ENCODE measurements at places on chromosomes 1 and 21.

- no peak for DNase-seq
These were observed 148.1 kb downstream of the ADSS2 start for GRCh38 chr1:244303610-244303969.

- peak; percentile 72 for DNase-seq
These were observed 9.8 kb downstream of the NHLH1 start for GRCh38 chr1:160376525-160377131.

DNA sequence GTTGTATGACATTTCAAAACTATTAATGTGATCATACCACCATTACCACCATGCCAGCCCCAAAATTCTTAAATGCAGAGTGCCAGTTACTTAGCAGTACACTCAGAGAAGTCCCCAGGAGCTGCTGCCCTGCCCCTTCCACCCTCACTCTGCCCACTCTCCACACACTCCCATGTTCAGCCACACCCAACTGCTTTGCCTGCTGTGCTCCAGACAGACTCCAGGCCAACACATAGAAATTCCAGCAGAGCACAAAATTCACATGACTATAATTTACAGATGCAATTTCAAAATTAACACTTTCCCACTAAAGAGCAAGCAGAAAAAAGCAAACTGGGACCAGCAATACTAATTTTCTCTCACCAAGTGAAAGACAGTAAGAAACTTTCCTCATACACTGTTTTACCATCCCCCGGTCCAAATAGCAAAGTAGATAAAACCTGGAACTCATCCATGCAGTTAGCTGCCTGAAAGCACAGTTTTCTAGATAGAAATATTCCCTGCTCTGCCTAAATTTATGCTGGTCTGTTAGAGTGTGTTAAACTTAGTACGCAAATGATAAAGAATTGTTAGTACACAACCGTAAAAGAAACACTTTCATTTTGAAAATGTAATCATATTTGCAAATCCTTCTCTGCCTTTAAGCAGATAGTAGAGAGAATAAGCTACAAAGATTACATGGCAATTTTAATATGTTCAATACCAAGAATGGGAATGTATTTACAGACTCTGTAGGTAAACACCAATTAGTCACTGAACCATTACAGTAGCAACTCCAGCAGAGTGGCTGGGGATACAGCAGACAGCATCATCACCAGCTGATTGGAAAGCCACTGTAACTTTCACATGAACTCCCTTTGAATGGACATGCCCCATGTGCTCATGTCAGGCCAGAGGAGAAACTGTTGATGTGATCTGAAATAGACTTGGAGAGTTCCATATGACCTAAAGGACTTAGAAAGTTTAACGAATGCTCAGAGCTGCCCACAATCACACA is 176.5 kb downstream of the VAV3 start:
- no peak for DNase-seq

DNA sequence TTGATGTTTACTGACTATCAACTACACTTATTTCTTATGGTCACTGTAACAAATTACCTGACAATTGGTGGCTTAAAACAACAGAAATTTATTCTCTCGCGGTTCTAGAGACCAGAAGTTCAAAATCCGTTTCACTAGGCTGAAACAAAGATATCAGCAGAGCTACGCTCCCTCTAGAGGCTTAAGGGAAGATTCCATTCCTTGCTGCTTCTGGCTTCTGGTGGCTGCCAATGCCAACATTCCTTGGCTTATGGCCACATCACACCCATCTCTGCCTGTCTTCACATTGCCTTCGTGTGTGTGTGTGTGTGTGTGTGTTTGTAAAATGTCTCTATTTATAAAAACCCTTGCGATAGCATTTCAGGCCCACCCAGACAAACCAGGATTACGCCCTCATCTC is 66.4 kb downstream of the LMX1A start:
- DNase-seq = no peak

DNA sequence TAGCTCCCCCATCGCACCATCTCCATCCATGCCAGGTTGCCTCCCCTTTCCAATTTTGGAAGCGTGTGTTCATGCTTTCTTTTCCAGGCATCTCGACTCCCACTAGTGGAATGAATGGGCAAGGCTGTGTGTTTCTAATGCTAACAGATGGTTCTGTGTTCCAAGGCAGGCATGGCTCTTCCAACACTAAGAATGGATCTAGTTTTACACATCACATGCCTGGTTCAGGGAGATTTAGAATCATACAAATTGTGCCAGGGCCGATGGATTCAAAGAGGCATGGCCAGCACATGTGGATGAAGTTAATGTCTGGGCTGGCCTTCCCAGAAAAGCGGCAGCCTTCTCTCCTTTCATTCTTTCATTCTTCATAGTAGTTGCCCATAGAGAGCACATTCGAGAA is 438.7 kb downstream of the PRDM2 start:
- no peak for DNase-seq

DNA sequence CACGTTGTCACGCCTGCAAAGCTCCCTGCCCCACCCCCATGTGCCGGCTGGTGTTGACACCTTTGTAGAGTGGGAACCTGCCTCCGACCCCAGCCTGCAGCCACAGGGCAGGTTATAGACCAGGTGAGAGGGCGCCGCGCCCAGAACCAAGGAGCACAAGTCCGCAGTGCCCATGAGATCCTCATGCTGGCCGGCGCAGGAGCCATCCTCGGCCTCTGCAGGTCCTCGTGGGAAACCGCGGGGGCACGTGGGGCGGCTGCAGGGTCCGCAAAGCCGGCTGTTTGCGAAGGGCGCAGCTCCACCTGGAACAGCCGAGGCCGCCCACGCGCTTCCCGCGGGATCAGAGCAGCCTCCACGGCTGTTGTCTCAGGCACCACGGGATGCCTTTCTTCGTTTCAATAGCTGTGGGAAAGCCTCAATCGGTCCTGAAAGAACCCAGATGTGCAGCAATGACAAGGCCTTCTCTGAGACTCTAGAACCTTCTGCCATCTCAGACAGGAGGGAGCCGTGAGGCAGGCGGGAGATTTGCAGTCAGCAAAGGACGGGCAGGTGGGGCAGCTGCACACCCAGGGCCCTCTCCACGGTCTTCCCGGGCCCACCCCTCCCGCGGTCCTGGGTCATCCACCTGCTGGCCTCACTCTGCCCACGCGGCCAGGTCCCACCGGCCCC is 29.9 kb downstream of the POFUT2 start:
- DNase-seq = no peak

DNA sequence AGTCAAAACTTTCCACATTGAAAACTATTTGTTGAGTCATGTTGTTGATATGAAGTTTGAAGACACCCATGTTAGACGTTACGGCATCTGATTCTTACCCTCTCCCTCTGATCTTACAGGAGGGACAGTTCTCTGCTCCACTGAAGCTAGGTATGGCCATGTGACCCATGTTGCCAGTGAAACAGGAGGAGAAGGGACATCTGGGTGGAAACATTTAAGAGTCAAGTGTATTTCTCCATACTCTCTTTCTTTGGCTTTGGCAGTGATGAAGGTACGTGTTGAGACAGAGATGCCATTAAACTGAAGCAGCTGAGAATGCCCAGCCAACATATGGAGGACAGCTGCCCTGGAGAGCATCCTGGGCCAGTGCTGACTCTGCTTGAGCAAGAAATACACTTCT is 198.4 kb upstream of the PTGFR start:
- DNase-seq = no peak

DNA sequence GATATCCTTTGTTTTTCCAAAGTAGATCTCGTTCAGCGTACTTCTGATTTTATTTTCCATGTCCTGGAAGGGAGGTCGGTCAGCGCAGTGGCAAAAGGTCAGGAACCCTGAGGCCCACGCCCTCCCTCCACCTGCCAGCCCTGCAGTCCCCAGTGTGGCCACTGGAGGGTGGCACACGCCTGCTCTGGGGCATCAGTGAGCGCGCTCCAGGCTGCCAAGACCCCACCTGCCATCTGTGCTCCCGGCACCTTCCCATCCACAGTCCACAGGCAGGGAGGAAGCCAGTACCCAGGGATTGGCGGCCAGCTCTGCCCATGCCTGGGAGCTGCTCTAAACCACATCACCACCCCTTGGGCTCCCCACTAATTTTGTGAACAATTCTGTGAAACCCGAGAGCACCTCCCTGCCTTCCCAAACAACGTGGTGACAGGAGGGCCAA is 32.3 kb downstream of the SLC66A1 start:
- DNase-seq = peak; percentile 21

- DNase-seq = no peak
These were observed 366.7 kb upstream of the PROX1 start for GRCh38 chr1:213621077-213621476.

GRCh38 chr21:32572574-32573420 is 12.5 kb downstream of the TCP10L start:
- no peak for DNase-seq

- DNase-seq = no peak
These were observed 575.0 kb upstream of the CHRM3 start for GRCh38 chr1:238811211-238811879.

- DNase-seq = no peak
These were observed 18.6 kb upstream of the TMPRSS2 start for GRCh38 chr21:41526478-41527087.

- no peak for DNase-seq
These were observed 10.1 kb downstream of the RBP7 start for GRCh38 chr1:10007169-10007568.

GRCh38 chr1:32538887-32539583 is at the start of gene ZBTB8A:
ZBTB8A (plus strand) TSS chr1:32539427; CDS start chr1:32592932, 53,505 bp downstream.
- DNase-seq = peak; percentile 54

GRCh38 chr1:48659801-48660200 is 116.9 kb downstream of the BEND5 start:
- peak; percentile 17 for DNase-seq

All from inflammatory macrophage (primary cell).